Activated naive CD4-positive, alpha-beta T cell (primary cell): ENCODE measurements at places on chromosomes 2 and 18.
A peak's percentile ranks its signal among the peaks of the same experiment; 100 is the strongest.

DNA sequence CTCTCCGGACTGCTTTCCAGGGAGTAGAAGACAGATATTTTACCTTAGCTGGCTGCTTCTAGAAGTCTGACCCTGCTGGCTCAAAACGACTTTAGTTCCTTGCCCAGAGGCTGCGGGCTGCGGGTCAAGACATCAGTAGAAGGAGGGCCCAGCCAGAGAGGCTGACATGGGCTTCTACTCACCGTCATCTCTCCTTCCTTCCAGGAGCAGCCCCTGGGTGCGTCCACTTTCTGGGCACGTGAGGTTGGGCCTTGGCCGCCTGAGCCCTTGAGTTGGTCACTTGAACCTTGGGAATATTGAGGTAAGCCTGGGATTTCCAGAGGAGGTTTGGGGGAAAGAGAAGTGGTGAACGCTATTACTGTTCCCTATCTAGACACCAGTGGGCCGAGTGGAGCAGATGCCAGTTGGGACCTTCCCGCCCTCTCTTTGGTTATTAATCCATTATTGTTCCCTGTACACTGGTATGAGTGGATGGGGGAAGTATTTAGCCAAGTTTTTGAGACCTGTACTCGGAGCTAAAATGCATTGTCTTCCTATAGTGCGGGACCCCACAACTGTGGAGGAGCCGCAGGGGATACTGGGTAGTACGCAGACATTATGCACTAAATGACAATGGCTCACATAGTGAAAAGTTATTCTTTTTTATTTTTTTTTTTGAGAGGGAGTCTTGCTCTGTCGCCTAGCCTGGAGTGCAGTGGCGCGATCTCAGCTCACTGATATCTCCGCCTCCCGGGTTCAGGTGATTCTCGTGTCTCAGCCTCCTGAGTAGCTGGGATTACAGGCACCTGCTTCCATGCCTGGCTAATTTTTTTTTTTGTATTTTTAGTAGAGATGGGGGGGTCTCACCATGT lies 26.3 kb upstream of the CASP8 start:
- no peak for DNase-seq

DNA sequence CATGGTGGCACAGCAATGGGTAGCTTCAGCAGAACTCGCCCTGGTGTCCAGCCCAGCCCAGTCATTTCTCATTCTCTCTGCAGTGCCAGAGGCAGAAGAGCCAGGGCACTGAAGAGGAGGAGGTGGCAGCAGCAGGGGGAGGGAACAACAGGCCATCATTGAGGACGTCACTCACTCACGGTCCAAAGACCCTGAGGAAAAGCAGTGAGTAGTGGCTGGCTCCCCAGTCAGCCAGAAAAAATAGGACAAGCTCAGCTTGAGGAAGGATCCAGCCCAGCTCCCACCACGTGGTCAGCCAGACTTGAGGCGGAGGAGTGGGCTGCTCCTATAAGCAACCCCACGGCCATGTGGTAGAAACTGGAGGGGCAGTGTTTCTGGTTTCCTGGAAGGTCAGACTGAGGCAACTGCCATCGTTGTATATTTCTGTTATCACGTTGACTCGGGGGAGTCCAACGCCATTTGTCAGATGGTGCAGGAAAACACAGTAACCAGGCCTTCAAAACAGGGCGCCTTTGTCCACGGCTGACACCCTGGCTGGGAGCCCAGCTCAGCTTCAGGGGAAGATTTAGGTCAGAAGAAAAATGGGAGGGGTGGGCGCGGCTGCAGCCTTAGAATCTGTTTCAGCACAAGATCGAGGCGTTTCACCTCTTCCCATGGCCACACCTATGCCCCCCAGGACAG lies 19.0 kb upstream of the TMEM247 start:
- DNase-seq: no peak

DNA sequence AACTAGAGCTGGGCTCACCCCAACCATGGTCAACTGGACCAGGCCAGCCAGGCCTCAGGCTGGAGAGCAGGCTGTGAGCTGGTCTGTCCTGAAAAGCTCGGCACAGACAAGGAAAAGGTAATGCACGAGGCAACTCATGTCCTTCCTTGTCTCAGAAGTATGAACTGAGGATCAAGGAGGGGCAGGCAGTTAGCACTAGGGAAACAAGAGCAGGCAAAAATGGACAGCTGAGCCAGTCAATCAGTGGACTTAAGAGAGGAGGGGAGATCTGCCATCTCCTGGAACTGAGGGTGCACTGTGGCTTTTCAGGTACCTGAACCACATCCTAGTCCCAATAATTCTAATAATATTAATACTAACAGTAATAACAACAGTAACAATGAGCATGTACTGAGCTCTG lies 20.6 kb upstream of the WIPF1 start:
- DNase-seq: no peak

- no peak for DNase-seq
These were observed 1134.8 kb upstream of the ZEB2 start for GRCh38 chr2:145654746-145655145.

DNA sequence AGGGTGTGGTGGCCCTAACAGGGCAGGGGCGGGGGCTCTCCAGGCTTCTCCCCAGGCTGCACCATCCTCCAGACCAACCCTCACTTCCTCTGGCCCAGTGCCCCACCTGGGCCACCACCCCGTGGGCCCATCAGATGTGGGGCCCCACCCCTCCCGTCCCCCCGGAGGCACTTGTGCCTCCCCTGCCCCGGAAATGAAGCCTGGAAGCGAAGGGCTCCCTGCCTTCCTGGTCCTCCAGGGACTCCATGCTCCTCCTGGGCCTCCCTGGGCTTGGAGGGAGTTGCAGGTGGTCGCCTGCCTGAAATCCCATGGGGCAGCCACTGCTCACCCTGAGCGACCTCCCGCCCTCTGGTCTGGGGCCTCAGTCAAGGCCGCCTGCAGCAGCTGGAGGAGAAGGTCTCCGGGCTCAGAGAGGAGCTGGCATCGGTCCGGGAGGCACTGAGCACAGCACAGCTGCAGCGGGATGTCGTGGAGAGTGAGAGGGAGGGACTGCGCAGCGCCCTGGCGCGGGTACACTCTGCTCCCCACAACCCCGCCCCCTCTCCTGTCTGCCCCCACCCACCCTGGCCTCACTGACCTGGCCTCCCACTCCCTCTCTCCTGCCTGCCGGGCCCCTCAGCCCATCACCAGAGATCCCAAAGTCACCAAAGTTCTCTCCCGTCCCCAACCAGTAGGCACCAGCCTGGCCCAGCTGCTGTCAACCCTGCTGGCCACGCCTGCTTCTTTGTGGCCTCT lies 28.0 kb downstream of the CROCC2 start:
- DNase-seq: no peak

GRCh38 chr2:133982256-133982655 lies 271.6 kb upstream of the MGAT5 start:
- no peak for DNase-seq

DNA sequence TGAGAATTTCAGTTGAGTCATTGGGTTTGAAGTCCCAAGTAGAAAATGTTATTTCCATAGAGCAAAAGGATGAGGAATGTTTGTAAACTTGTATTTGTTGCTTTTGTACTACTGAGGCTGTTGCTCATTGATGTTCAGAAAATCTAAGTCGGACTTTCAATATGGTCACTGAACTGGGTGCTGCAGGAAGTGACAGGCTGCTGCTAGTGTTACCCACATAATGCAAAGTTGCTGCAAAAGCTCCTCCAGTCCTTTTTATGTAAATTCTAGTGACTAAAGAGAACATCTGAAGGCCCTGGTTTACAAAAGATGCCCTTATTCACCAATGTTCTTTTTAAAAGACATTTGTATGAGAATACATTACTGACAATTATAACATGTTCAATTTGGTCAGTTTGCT lies 131.1 kb upstream of the FAM98A start:
- DNase-seq: no peak

DNA sequence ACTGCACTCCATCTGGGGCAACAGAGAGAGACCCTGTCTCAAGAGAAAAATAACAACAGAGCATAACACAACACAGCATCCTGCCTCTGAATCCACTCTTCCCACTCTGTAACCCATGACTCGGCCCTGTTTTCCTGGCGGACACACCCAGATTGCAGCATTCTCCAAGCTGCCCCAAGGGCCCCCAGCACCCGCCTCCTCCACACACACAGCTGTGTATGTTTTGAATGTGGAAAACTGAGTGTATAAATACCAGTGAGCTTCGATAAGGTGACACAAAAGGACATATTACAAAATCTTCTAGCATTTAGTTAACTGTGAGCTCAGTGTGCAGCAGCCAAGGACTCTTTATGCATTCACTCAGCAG lies 13.0 kb downstream of the IMPA2 start:
- no peak for DNase-seq

- no peak for DNase-seq
These were observed 678 bp upstream of the ZNF24 start for GRCh38 chr18:35344736-35345459.

DNA sequence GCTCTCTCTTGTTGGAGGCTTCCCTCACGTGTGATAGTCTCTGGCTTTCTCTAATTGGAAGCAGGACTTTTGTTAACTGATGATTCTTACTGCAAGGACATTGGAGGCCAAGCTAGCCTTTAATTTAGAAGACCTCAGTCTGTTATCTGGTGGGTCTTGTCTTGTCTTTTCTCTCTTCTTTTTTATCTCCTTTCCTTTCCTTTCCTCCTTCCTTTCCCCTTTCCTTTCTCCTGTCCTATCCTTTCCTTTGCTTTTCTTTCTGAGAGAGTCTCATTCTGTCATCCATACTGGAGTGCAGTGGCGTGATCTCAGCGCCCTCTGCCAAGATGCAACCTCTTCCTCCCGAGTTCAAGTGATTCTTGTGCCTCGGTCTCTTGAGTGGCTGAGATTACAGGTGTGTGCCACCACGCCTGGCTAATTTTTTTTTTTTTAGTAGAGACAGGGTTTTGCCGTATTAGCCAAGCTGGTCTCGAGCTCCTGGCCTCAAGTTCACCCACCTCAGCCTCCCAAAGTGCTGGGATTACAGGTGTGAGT lies 18.1 kb downstream of the CCNYL1 start:
- DNase-seq: no peak

- no peak for DNase-seq
These were observed 30.4 kb downstream of the TOGARAM2 start for GRCh38 chr2:29011418-29012060.

GRCh38 chr2:184338771-184339170 lies 259.6 kb upstream of the ZNF804A start:
- DNase-seq: no peak

DNA sequence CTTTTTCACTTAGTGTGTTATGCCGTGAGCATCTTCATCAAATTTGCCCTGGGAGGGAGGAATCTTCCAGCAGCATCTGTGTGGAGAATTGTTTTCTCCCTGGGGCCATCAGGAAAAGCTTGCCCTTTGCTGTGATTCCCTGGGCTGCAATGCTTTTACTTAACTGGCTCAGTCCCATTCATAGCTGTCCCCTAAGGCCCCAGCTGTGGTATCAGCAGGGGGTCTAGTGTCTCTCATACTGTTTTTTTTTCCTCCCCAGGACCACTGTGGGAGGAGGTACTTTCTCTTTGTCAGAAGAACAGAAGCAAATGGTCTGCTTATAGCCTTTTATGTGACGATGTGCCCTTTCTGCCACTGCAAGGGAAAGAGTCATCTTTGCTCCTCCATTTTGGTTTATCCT lies 176.8 kb upstream of the CELF4 start:
- DNase-seq: no peak

DNA sequence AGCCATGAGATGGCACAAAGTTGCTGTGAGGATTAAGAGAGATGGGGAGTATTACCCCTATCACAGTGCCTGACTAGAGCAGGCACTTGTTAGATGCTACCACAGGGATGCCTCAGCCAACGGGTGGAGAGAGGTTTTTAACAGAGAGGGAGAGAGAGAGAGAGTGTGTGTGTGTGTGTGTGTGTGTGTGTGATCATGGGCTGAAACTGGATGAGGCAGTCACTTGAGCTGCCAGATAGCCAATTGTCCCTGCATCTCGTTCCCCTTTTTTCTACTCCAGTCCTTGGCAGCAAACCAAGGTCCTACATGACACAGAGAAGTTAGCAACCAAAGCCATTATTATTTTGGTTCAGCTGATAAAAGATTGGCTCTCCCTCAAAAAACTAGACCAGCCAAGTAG lies 3.0 kb downstream of the CD8A start:
- no peak for DNase-seq

DNA sequence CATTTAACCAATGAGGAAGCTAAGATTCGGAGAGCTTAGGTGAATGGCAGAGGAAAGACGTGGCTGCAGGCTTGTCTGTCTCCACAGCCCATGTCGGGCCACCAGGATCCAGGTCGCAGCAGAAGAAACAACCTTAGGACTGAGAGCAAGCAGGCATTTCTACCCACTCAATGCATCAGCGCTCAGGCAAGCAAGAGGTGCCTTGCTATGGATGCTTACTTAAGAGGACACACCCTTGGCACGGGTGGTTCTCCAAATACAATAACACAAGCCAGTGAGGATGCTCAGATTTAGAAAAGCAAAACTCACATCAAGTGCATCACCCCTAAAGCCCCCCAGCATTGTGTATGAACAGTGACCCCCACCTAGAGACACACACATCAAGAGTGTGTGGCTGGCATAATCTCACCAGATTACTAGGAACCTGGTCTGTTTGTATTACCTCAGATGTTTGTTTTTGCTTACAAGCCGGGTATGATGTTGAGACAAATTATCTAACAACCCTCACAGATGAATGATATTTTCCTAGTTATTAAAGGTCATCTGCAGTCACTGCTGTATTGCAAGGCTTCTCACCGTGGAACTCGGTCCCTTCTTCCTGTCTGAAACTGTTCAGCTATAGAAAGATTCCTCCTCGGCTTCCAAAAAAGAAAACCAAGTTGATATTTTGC lies 34.2 kb upstream of the NPAS2 start:
- DNase-seq: no peak

DNA sequence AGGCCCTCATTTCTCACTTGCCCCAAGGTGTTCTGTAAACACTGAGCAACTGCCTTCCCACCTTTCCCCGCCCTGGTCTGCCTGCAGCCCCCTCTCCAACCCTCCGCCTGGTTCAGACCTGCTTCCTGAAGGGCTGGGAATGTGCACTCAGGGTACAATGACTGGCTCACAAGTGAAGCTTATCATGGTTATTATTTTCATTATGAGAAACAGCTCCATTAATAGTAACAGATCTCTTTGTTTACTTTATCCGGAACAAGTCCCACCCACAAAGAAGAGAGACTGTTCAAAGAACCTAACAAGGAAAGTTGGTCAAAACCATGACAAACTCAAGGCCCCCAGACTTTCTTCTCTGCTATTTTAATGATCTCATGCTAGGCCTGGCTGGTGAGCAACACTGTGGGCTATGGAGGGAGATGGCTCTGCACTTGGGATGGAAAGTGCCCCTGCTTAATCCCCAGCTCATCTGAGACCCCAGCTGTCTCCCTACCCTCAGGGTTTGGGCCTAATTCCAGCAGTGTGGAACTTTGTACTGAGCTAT lies 36.7 kb downstream of the ARHGAP25 start:
- no peak for DNase-seq

GRCh38 chr2:100262555-100263320 lies 59.6 kb downstream of the LONRF2 start:
- peak; percentile 22 for DNase-seq

DNA sequence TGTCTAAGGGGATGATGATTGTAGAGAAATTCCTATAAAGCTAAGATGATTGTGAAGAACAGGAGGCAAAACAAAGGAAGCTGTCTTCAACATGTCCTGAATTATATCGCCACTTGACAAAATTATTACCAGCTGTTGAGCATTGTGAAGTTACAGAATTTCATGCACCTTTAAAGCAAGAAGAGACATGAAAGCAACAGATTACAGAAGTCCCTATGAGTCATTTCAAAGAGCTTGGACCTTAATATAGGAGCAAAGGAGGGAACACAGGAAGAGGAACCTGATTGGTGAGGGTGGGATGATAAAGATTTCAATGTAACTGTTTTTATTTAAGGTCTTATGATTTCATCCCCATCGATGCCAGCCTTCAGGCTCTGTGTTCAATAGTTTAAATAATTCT lies 526.9 kb upstream of the HNMT start:
- DNase-seq: no peak

- DNase-seq: no peak
These were observed 430 bp downstream of the BIN1 start for GRCh38 chr2:127106457-127106990.
